Mesenchymal stem cell (in vitro differentiated cells and primary cell): ENCODE measurements at places on chromosomes 3 and 15.
A peak's percentile ranks its signal among the peaks of the same experiment; 100 is the strongest.

GRCh38 chr3:18233987-18234716, 191.0 kb downstream of the SATB1 start:
- no peak for DNase-seq

- DNase-seq, result no peak
Observed at GRCh38 chr15:39744334-39745103, 38.1 kb downstream of the FSIP1 start.

DNA sequence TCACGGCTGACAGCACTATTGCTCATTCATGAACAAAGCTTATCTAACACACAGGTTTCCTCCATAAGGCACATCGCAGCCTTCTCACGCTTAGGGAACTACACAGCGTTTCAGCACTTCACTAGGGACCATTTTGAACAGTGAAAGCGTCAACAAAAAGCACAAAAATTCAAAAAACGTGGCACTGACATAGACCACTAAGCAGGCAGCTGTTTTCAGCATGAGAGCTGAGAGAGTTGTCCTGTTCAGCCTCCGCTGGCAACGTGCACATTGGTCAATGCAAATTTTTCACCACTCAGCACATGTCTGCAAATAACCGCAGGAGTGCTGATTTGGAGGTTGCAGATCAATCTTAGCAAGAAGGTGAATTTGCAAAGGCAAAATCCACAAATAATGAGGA, 109.2 kb downstream of the LRRK1 start:
- no peak for DNase-seq

DNA sequence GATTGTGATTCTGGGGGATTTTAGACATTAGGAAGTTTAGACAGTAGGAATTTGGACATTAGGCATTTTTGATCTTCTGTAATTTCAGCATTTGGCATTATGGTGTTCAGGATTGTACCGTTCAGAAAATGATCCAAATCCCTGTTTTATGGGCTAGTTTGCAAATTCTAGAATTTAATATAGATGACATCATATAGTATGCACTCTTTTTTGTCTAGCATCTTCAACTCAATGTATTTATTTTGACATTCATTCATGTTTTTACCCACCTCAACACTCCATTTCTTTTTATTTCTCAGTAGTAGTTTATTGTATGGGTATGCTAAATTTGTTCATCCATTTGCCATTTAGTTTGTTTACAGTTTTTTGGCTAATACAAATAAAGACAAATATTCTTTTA, 105.3 kb upstream of the ZPLD1 start:
- DNase-seq, result no peak

GRCh38 chr3:23676093-23676492, 129.7 kb upstream of the UBE2E1 start:
- no peak for DNase-seq

DNA sequence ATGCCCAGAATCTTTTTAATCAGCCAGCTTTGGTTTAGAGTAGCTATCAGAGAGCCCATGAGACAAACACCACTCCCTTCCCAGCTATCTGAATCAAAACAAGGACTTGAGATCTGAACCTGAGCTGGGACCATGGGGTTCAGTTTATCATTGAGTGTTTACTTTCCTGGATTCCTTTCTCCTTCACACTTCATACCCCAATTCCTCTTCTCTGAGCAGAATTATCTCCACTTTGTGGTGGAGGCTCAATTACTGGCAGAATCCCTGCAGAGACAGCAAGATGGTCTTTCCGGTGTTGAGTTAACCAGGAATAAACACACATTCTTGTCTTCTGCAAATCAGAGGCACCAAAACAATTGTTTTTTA, 102.4 kb downstream of the RPL22L1 start:
- peak; percentile 33 for DNase-seq

GRCh38 chr3:136883967-136884720, 22.1 kb downstream of the NCK1 start:
- DNase-seq, result no peak

GRCh38 chr3:16335772-16336645, 71.0 kb downstream of the OXNAD1 start:
- DNase-seq, result no peak

DNA sequence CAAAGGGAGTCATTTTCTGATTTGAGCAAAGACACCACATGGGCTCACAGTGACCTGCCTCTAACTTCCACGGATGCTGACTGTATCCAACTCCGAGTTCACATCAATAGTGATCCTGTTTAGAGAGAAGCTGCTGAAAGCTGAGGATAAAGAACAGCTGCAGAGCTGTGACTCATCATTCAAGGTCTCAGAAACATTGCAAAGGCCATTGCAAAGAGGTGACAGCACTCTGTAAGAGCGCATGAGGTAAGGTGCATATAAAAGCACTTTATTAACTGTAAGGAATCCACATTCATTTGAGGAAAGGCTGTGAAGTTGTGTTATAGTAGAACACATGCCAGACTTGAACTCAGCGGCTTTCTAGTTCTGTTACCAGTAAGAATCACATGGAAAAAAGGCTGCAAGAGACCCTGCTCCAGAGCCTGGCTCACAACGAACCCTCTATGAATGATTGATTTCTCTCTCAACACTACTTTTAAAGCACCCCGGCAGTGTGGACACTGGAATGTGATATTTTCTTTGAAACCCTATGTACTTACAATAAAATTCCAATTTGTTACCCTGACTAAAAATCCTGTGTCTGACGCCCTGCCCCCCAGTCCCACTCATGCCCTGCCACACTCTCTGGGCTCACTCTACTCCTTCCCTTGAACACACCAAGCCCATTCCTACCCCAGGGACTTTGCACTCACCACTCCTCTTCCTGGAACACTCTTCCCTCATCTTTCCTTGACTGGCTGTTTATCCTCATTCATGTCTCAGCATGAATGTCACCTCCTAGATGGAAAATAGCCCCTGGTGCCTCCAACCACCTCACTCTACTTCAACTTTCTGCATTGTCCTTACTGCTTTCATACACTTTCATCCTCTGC, 111.2 kb downstream of the LSM3 start:
- DNase-seq, result peak; percentile 96

GRCh38 chr3:99777708-99778107, 40.0 kb upstream of the CMSS1 start:
- DNase-seq, result no peak

GRCh38 chr3:88032245-88032644, 26.6 kb downstream of the CGGBP1 start:
- DNase-seq, result no peak

- no peak for DNase-seq
Observed at GRCh38 chr3:192731233-192731632, 3.9 kb upstream of the FGF12 start.

DNA sequence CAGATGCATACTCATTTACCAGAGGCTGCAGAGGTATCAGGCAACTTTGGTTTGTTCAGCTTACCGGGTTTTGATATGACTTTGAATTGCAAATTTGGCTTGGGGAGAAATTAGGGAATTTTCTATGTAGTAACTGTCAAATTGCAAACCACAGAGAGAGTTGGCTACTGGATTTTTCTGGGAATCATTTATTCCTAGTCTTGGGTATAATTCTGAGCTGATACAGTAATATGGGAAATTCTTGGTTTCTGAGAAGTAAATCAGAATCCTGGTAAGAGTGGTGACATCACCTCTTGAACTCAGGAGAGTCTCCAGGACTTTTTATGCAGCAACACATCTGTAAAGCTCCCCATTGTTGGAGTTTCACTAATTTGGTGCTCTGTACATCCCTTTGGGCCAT, 39.0 kb downstream of the GAP43 start:
- DNase-seq, result no peak

DNA sequence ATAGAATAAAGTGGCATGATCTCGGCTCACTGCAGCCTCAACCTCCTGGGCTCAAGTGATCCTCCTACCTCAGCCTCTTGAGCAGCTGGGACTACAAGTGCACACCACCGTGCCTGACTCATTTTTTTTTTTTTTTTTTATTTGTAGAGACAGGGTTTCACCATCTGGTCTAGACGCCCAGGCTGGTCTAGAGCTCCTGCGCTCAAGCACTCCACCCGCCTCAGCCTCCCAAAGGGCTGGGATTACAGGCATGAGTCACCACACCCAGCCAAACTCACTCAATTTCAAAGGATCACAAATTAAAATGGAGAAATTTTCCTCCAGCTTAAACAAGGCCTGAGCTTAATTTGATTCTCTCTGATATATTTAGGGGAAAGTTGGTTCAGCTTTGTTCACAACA, 27.3 kb upstream of the NMB start:
- DNase-seq, result peak; percentile 91

DNA sequence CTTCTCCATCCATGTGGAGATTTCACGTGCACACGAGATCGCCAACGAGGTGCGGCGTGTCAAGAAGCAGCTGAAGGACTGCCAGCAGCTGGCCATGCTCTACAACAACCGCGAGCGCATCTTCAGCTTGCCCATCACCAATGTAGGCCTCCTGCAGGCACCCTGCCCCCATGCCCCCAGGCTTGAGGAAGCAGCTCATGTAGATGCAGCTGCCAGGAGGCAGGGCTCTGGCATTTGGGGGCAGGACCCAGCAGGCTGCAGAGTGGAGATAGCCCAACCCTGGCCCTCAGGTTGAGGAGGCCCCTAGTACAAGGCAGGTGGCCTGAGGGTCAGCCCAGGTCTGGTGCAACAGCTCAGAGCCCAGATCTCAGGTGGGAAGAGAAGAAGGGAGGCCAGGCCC, 36.4 kb downstream of the DNAH1 start:
- no peak for DNase-seq

GRCh38 chr3:169666376-169667165, 3.1 kb upstream of the MECOM start:
- DNase-seq, result no peak

GRCh38 chr3:160698599-160699195, 21.7 kb downstream of the ARL14 start:
- peak; percentile 15 for DNase-seq

DNA sequence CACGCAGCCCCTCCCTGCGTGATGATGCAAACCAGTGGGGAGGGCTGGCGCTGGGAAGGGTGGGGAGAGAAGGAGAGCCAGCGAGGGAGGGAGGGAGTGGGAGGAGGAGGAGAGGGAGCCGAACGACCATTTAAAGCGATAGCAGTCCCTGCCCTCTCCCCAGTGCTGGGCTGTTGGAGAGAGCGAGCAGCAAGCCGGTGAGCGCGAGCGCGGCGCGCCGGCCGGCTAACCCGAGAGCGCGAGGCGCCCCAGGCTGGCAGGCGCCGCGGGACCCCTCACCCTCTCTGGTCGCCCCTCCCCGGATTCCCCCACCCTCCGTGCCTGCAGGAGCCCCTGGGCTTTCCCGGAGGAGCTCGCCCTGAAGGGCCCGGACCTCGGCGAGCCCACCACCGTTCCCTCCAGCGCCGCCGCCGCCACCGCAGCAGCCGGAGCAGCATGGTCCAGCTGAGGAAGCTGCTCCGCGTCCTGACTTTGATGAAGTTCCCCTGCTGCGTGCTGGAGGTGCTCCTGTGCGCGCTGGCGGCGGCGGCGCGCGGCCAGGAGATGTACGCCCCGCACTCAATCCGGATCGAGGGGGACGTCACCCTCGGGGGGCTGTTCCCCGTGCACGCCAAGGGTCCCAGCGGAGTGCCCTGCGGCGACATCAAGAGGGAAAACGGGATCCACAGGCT, at the start of gene GRM7:
Gene GRM7 (plus strand): TSS at position 162 of the 671 bp plus-strand sequence.
- no peak for DNase-seq

DNA sequence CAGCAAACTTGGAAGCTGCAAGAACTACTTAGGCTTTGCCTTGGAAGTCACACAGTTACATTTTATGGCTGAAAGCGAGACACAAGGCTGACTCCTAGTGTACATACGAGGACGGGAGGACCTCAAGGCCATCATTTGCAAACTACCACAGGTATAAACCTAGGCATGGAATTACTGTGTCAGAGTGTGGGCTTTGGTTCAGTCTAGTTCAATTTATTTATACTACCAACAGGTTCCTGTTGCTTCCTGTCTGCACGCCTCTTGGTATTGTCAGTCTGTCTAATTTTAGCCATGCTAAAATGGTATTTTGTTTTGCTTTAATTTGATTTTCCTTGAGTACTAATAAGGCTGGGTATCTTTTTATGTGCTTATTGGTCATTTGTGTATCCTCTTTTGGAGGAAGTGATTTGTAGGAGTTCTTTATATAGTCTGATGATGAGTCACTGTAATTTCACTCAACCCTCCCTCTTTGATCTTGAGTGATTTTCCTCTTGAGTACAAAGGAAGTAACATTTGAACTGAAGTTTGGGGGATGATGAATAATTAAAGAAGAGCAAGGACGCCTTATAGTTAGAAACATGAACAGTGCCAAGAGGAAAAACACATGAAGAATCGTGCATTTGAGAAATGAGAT, 8.2 kb downstream of the ANKRD34C start:
- DNase-seq, result no peak

DNA sequence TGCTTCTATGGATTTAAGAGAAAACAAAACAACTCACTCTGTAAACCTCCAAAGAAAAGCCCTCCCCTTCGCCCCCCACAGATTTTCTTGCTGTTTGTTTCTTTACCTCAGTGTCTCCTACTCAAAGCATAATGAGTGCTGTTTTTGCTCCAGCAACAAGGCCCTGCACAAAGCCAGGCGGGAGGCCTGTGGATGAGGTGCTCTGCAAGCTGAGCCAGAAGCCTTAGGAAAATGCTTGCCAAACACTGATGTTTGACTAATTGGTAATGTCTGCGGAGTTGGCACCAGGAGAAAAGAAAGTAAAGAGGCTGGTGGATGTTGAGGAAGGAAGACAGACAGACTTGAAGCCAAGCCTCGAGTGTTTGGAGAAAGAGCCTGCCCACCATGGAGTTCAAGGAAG, 99.7 kb downstream of the RARB start:
- DNase-seq, result no peak

DNA sequence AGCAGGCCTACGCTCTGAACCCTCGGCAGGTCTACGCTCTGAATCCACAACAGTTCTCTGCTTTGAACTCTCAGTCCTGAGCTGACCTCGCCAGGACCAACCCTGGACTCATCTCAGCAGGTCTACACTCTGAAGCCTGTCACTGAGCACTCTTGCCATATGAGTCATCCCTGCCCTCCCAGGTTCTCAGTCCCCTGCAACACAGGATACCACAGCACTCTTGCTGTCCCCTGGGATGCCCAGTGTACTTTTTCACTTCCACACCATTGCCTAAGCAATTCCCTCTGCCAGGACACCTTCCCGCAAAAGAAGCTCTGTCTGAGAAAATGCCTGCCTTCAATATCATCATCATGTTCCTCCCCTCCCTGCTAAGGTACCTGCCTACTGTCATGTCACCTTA, 42.0 kb downstream of the NUP210 start:
- peak; percentile 42 for DNase-seq

GRCh38 chr3:172673210-172673679, 37.6 kb downstream of the NCEH1 start:
- DNase-seq, result peak; percentile 82

- DNase-seq, result no peak
Observed at GRCh38 chr3:51393564-51393963, 2.5 kb downstream of the RBM15B start.

- no peak for DNase-seq
Observed at GRCh38 chr3:11910971-11911531, 64.4 kb upstream of the TAMM41 start.

GRCh38 chr3:88742106-88742505, 365.3 kb upstream of the EPHA3 start:
- no peak for DNase-seq

GRCh38 chr3:73234354-73235014, 173.0 kb downstream of the EBLN2 start:
- DNase-seq, result no peak

- DNase-seq, result no peak
Observed at GRCh38 chr15:79918278-79918677, 21.5 kb upstream of the MTHFS start.
